ENCODE measurements at places on chromosomes 6 and 20.
A peak's percentile ranks its signal among the peaks of the same experiment; 100 is the strongest.

DNA sequence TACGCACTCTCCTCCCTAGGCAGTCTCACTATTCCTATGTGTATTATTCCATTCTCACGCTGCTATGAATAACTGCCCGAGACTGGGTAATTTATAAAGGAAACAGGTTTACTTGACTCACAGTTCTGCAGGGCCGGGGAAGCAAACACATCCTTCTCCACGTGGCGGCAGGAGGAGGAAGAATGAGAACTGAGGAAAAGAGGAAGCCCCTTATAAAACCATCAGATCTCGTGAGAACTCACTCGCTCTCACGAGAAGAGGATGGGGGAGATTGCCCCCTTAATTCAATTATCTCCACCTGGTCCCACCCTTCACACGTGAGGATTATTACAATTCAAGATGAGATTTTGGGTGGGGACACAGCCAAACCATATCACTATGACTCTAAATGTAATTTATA is 61.9 kb downstream of the ECT2L start:
- peaks cover 17% of the 10 kb centered on the region for H3K4me1 ChIP-seq
- H3K27me3 ChIP-seq, result no peaks in the 10 kb centered on the region
- H3K36me3 ChIP-seq, result no peaks in the 10 kb centered on the region
- no peak overlapping the region for H3K27ac ChIP-seq

- no peaks in the 10 kb centered on the region for H3K27me3 ChIP-seq
- no peak for DNase-seq
- H3K27ac ChIP-seq, result no peak overlapping the region
- H3K36me3 ChIP-seq, result no peaks in the 10 kb centered on the region
- no peak overlapping the region for H3K4me3 ChIP-seq
- H3K4me1 ChIP-seq, result no peaks in the 10 kb centered on the region
Observed at GRCh38 chr6:126535595-126535994, 195.7 kb downstream of the CENPW start.

DNA sequence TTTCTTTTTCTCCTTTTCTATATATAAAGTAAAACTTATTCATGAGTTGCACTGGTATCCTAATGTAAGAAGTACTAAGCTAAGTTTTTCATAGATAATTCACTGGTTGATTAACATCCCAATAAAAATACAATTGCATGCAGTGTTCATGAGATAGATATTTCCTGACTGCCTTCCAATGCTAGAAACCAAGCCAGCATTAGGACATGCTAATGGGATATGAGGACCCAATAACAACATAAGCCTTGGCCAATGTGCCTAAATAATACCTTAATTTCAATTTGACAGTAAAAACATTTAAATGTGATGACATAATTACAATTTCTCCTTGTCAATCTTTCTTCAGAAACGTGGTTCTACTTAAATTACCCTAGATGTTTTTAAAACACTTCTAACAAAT is 152.7 kb downstream of the RNGTT start:
- H3K27me3 ChIP-seq, result no peaks in the 10 kb centered on the region
- no peak for DNase-seq
- H3K36me3 ChIP-seq, result peaks cover 11% of the 10 kb centered on the region
- no peak overlapping the region for H3K4me3 ChIP-seq
- no peaks in the 10 kb centered on the region for H3K4me1 ChIP-seq

- no peak overlapping the region for H3K27ac ChIP-seq
- peaks cover 63% of the 10 kb centered on the region for H3K36me3 ChIP-seq
- no peak for DNase-seq
- peaks cover 6% of the 10 kb centered on the region for H3K4me1 ChIP-seq
- H3K27me3 ChIP-seq, result no peaks in the 10 kb centered on the region
Observed at GRCh38 chr6:31892821-31893220, 4.7 kb downstream of the EHMT2 start.

DNA sequence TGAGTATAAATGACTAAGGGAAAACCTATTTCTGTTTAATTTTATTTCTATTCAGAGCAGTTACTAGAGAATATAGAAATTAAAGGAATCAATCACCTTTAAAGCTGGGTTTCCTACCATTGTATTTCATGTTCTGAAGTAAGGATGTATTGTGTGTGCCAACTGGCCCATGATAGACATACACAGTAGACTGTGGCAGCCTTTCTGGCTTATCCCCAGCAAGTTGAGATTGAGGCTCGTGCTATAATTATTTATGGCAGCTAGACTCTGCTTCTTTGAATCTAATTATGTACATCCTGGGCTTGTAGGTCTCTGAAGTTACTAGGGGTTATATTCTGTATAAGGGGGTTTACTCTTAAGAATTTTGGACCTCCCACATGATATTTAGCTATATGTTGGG is 44.4 kb downstream of the ZNF292 start:
- H3K4me3 ChIP-seq, result no peak overlapping the region
- H3K27me3 ChIP-seq, result no peaks in the 10 kb centered on the region
- peaks cover 15% of the 10 kb centered on the region for H3K4me1 ChIP-seq
- DNase-seq, result no peak
- H3K36me3 ChIP-seq, result no peaks in the 10 kb centered on the region

DNA sequence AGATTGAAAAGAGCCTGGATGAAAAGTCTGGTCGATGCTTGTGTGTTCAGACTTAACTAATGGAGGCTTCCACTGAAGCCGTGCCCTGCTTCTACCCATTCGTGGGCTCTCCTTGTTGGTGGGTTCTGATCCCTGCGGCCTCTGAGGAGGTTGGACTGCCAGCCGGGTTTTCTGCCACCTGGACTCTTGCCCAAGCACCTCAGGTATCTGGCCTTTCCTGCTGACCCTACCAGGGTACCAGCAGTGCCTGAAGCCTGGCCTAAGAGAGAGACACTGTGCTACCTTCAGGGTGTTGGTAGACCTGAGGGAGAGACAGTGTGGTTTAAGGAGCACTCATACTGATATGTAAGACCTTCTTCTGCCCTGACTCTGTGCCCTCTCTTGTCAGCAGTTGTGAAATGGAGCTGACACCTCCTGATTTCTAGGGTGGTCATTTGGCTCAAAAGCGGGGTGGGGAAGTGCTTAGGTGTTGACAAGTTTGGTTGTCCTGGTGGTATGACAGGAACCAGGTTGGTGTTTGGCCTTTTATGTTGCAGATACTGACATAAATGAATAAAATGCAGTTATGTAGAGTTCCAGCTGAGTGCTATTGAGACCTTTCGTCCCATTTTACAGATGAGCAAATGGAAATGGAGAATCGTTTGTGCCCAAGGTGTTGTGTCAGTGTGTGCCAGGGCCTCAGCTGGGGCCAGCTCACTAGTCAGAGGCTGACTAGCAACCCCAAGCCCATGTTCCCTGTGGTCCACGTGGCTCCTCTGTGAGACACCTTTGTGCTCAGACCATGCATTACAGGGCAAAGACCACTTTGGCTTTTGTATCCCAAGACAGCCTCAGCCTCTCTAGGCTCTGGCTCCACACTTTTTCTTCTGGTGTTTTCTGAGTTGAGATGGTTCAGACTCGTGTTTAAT is 3.1 kb downstream of the PLCG1 start:
- H3K27ac ChIP-seq, result no peak overlapping the region
- H3K4me1 ChIP-seq, result peaks cover 17% of the 10 kb centered on the region
- DNase-seq, result no peak
- no peak overlapping the region for H3K4me3 ChIP-seq
- H3K36me3 ChIP-seq, result no peaks in the 10 kb centered on the region

GRCh38 chr20:37841389-37841788 is 61.5 kb upstream of the VSTM2L start:
- no peak overlapping the region for H3K27ac ChIP-seq
- H3K4me1 ChIP-seq, result no peaks in the 10 kb centered on the region
- H3K27me3 ChIP-seq, result no peaks in the 10 kb centered on the region
- no peak for DNase-seq

- DNase-seq, result peak; percentile 12
- no peak overlapping the region for H3K27ac ChIP-seq
- H3K27me3 ChIP-seq, result peaks cover 4% of the 10 kb centered on the region
- H3K36me3 ChIP-seq, result no peaks in the 10 kb centered on the region
Observed at GRCh38 chr6:1424306-1424927, 35.0 kb downstream of the FOXF2 start.

DNA sequence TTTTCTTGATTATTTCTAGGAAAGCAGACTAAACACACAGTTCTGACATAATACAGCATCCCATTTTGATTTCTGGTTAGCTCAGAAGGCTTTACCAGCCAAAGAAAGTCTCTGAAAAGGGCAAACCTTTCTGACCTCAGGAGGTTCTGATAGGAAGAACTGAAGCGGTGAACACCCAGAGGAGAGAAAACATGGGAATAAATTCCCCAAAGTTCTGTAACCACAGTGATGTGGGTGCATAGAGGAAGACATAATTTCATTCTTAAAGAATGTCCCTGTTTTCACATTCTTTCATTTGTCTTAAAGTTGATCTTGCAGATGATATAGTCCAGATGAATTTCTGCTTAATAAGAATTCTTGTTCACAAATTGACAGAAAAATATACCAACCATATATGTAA is 60.3 kb downstream of the RSPO3 start:
- no peak overlapping the region for H3K27ac ChIP-seq
- no peak overlapping the region for H3K4me3 ChIP-seq
- H3K4me1 ChIP-seq, result no peaks in the 10 kb centered on the region
- no peaks in the 10 kb centered on the region for H3K36me3 ChIP-seq
- peaks cover 17% of the 10 kb centered on the region for H3K27me3 ChIP-seq

GRCh38 chr6:10736731-10737130 is 10.9 kb upstream of the TMEM14B start:
- no peak overlapping the region for H3K27ac ChIP-seq
- H3K27me3 ChIP-seq, result no peaks in the 10 kb centered on the region
- H3K4me3 ChIP-seq, result no peak overlapping the region

DNA sequence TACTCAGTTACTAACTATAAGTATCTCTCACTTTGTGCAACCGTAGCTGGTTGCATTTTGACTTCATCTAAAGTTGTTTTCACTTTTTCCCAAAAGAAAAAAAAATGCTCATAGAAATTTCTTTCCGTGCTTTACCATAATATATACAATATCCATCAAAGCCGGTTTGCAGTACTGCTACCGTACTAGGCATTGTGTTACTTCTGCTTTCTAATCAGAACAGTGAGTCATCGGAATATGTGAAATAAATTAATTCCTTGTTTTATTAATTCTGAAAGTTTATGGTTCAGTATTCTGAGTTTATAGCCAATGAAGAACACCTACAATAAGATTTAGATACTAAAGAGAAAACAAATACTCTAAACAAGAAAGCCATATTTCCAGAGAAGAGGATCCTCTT is 72.5 kb downstream of the TNFRSF21 start:
- no peak overlapping the region for H3K4me3 ChIP-seq
- DNase-seq, result no peak
- no peaks in the 10 kb centered on the region for H3K36me3 ChIP-seq
- peaks cover 27% of the 10 kb centered on the region for H3K4me1 ChIP-seq
- H3K27me3 ChIP-seq, result no peaks in the 10 kb centered on the region

DNA sequence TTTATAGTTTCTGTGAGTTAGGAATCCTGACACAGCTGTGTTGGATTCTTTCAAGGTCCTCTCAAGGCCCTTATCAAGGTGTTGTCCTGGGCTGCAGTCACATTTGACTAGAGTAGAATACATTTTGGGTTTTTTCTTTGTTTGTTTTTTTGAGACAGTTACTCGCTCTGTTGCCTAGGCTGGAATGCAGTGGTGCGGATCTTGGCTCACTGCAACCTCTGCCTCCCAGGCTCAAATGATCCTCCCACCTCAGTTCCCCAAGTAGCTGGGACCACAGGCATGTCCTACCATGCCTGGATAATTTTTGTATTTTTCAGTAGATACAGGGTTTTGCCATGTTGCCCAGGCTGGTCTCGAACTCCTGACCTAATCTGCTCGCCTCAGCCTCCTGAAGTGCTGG is 15.7 kb downstream of the NFYA start:
- no peaks in the 10 kb centered on the region for H3K27me3 ChIP-seq
- peaks cover 96% of the 10 kb centered on the region for H3K36me3 ChIP-seq
- no peak overlapping the region for H3K27ac ChIP-seq
- no peaks in the 10 kb centered on the region for H3K4me1 ChIP-seq

DNA sequence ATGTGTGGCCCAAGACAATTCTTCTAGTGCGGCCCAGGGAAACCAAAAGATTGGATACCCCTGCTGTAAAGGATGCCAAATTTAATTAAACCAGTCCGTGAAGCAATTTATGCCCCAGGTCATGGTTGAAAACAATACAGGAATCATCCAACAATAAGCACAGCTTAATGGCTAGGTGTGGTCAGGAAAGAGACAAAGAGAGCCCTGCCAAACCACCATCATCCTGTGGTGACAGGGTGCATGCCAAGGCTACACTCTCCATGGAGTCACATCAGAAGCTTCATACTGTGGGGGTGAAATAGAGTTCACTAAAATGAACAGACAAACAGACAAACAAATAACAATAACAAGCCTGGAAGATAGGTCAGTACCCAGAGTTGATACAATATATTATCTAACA is 62.7 kb downstream of the DZANK1 start:
- DNase-seq, result no peak
- peaks cover 20% of the 10 kb centered on the region for H3K36me3 ChIP-seq
- no peak overlapping the region for H3K4me3 ChIP-seq
- no peaks in the 10 kb centered on the region for H3K27me3 ChIP-seq
- H3K27ac ChIP-seq, result no peak overlapping the region
- H3K4me1 ChIP-seq, result no peaks in the 10 kb centered on the region

DNA sequence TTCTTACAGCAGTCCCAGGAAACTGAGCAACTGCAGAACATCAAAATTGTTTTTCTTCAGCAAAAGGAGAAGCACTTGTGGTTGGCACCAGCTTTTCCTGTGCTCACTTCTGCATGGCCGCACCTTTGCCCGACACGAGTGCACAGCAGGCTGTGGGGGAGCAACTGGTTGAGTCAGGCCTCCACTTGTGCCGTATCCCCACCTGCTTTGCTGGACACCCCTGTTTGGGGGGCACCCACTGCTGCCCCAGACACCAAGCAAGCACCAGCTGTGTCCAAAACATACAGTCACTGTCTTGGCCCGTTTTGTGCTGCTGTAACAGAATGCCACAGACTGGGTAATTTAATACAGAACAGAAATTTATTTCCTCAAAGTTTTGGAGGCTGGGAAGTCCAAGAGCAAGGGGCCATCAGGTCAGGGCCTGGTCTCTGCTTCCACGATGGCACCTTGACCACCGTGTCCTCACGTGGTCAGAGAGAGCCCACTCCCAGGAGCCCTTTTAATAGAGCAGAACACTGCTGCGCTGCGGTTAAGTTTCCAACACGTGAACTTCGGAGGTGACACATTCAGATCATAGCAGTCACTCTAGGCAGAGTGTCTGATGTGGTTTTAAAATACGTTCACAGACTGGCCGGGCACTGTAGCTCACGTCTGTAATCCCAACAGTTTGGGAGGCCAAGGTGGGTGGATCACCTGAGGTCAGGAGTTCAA is 8.7 kb upstream of the GMEB2 start:
- H3K36me3 ChIP-seq, result no peaks in the 10 kb centered on the region
- no peaks in the 10 kb centered on the region for H3K27me3 ChIP-seq
- peak overlapping the region; percentile 72 for H3K27ac ChIP-seq

DNA sequence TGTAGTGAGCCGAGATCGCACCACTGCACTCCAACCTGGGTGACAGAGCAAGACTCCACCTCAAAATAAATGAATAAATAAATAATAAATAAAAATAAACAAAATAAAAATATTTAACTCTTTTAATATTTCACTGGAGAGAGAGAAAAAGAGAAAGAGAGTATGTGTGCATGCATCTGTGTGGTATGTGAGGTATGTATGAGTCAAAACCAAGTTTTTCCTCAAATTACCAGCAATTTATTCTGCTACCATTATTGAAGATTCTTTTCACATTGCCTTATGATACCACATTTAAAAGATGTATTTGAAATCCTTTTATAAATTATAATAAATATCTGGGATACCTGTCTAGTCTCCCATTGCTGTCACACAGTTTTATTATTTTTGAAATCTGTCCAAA is 122.1 kb downstream of the CD164 start:
- no peaks in the 10 kb centered on the region for H3K27me3 ChIP-seq
- H3K36me3 ChIP-seq, result no peaks in the 10 kb centered on the region
- no peak overlapping the region for H3K27ac ChIP-seq
- H3K4me1 ChIP-seq, result no peaks in the 10 kb centered on the region
